ENCODE measurements at places on chromosomes 13 and 19.

DNA sequence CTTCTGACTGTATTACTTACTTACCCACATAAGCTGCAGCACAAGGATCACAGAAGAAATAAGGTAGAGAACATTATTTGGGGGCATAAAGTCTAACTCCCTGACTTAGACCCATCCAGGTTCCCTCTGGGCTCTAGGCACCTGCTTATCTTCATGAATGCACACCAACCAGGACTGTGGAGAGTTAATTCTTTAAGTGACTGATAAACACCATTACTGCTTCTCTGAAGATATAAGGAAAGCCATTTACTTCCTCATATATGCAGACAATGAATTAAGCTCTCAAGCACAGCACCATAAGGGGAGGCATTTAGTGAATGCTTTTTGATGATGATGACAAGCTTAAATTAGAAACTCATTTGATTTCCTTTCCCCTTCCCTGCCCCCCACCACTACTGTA is 22.5 kb downstream of the OBI1 start:
- ATAC-seq, result no peak

DNA sequence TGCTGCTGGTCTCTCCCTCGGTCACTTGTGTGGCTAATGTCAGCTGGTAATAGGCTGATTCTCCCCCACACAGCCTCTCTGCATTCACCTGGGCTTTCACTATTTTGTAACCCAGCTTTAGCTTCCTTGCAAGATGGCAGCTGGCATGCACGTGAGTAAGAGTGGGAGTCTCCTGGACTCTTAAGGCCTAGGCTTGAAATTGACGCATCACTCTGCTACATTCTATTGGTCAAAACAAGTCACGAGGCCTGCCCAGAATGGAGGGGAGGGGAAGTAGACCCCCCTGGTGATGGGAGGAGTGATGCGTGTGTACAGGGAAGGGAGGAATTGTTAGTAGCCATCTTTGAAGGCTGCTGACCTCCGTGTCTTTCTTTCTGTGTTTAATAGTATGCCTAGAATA is 24.9 kb upstream of the PNMA8B start:
- ATAC-seq, result no peak

DNA sequence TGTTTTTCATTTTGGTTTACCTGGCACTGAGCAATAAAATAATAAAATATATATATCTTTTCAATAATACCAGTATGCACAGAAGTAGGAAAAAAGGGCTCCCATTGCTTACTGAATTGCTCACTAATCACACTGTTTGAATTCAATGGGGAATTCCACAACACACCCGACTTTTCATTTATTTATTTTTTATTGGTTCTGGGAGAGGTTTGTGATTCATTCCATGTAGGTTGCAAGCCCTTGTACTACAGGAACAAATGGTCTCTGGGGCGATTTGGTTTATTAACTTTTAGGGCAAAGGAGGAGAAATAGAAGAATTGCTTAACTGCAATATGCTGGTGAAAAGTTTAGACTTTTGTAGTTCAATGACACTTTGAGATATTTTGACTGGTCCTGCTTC is 207.4 kb downstream of the DCT start:
- no peak for ATAC-seq

DNA sequence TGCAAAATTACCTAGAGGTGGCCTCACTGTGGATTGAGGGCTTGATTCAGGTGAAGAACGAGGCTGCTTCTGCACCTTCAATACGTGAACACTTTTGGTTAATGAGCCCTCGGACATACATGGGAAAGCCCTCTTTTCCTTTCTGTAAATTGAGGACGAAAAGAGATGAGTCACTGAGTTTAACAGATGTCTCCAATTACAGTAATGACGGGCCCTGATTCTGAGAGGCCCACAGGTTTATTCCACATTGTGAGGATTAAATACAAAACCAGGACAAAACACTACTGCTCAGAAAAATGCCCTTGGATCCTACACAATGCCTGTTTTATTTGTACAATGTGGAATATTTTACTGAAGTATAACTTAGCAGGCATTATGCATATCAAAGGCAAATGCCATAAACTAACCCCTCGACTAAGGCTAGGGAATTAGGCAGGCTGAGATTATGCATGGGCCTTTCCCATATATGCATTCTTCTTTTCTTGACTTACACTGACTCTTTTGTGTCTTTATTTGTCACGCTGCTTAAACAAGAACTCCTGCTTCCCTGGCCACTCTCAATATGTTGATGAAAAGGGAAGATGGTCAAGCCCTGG is 819.9 kb downstream of the OLFM4 start:
- ATAC-seq, result peak; percentile 63

DNA sequence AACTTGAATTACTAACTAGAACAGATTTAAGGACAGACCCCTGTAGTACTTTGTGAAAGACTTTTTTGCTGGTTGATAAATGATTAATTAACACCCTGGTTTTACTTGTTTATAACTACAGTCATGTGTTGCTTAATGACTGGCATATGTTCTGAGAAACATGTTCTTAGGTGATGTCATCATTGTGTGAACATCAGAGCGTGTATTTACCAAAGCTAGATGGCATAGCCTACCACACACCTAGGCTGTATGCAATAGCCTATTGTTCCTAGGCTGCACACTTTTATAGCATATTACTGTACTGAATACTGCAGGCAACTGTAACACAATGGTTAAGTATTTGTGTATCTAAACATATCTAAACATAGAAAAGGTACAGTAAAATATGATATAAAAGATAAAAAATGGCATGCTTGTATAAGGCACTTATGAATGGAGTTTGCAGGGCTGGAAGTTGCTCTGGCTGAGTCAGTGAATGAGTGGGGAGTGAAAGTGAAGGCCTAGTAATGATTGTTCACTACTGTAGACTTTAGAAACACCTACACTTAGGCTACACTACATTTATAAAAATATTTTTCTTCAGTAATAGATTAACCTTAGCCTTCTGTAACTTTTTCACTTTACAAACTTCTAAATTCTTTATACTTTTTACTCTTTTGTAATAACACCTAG is 260.3 kb downstream of the KCNRG start:
- no peak for ATAC-seq

GRCh38 chr13:74166261-74167004 is 32.2 kb upstream of the KLF12 start:
- peak; percentile 21 for ATAC-seq

GRCh38 chr19:38709671-38710415 is 34.4 kb downstream of the CAPN12 start:
- ATAC-seq, result no peak

DNA sequence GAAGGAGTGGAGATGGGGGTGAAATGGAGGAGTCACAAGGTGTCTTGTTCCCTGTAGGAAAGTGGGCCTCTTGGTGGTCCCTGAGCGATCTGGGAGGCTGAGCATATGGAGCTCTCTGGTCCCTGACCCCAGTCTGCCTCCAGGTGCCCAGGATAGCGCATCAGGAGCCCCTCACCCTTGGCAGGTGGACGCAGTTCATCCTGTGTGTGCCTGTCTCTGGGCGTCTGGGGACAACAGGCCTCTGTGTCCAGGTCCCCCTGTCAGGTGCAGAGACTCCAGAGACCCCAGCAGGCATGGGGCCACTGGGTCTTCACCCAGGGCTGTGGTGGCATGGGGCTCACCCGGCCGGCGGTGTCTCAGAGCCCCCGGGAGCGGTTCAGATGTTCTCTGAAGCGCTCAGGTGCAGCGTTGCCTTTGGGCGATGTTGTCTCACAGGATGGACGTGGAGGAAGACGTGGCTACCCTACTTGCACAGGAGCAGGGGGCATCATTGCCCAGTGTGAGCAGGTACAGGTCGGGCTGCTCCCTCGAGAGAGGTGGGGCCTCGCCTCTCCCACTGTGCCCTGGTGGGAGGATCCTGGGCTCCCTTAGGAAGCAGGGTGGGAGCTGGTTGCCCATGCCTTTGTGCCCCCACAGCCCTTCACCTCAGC is 58.1 kb upstream of the TPM4 start:
- no peak for ATAC-seq

GRCh38 chr13:69410761-69411160 is 696.9 kb upstream of the ATXN8OS start:
- ATAC-seq, result no peak

GRCh38 chr13:102912599-102912998 is 66.8 kb downstream of the ERCC5 start:
- no peak for ATAC-seq

GRCh38 chr19:9971166-9971897 is 35.0 kb upstream of the OLFM2 start:
- ATAC-seq, result no peak

DNA sequence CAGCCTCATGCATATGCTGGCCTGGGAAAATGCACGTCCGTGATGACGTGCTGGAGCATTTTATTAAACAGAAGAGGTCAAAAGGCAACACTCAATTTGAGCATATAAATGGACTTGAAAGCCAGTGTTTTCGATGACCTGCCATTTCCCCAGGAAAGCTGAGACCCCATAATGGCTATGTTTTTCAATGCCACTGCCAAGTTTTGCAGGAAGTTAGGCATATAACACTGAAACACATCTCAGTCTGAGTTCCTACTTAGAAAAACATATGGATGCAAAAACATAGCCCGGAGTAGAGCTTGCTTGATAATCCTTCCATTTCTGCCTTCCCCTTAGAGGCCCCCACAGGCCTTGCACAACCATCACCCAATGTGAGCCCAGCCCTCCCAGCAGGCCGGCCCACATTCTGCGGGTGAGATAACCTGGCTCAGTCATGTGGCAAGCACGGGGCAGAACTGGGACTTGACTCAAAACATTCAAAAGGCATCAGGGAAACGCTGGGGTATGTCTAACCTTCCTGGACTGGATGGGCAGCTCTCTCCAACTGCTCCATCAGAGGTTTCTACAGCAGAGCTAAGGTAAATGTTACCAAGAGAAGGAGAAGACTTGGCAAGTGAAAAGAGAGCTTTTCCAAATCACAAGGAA is 24.9 kb downstream of the EPS15L1 start:
- ATAC-seq, result peak; percentile 99

GRCh38 chr13:31038834-31039552 is 106.5 kb downstream of the TEX26 start:
- ATAC-seq, result no peak

DNA sequence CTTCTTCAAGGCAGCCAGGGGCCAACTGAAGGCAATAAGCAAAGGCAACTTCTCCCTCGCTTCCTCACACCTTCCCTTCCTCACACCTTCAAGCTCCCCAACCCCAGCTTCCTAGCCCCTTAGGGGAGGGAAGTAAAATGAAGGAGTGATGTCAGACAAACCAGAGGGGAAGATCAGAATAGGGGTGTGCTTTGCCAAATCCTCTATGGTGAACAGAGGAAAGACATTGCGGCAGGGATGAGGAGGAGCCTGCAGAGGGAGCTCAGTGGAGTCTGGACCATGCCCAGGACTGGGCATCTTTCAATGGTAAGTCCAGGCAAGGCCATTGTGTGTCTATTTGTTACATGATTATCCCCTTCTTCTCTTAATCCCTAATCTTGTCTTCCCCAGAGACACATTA is 164.0 kb downstream of the TSHZ3 start:
- ATAC-seq, result no peak

- no peak for ATAC-seq
Measured at GRCh38 chr19:31578326-31578725, 229.1 kb upstream of the TSHZ3 start.

DNA sequence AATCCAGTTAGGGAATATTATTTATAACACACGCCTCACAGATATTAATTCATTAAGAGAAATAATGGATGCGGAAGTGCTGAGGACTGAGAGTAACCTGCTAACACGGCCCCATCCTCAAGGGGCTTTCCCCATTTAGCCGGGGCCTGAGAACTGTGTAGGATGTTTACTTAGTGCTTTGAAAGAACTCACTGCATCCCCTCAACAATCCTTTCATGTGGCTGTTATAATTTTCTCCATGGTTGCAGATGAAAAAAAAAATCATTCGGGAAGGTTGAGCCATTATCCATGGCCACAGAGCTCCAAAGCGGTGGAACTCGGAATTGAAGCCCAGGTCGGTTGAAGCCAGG is 98.2 kb downstream of the ING1 start:
- no peak for ATAC-seq

- ATAC-seq, result no peak
Measured at GRCh38 chr13:98109226-98109853, 33.6 kb upstream of the FARP1 start.

GRCh38 chr19:51083181-51083580 is 494 bp upstream of the KLK14 start:
- ATAC-seq, result no peak

GRCh38 chr13:46160471-46161066 is 21.4 kb downstream of the LCP1 start:
- ATAC-seq, result no peak

- no peak for ATAC-seq
Measured at GRCh38 chr13:47142105-47142504, 245.3 kb upstream of the HTR2A start.

DNA sequence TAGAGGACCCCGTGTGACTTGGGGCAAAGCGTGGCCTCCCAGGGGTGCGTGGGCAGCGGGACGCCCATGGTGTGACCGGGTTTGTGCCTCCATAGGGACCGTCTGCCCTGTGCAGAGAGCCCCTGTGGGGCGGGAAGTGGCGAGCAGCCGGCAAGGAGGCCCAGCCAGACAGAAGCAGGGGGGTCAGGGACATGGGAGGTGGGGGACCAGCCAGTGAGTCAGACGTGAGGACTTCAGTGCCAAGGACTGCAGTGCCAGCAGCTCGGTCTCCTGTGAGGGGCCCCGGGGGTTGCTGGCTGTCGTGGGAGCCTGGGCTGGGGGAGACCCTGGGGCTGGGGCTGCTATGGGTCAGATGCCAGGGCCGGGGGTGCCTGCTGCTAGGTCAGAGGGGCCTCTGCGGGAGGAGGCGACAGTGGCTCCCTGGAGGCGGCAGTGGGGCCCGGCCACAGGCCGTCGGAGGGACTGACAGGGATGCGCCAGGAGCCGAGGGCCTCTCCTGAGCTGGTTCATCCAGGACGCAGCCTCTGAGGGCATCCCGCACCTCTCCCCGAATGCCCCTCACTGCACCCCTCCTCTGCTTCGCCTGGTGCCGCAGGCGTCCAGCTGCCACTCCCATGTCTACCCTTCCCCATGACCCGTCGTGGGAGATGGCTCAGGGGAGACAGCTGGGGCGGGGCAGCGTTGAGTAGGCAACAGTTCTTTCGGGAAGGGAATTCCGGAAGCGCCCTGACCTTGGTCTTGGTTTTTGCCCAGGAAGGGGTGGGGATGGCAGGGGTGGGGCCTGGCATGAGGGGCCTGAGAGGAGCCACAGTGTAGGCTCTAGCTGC is 80.0 kb downstream of the KDM4B start:
- ATAC-seq, result peak; percentile 55

DNA sequence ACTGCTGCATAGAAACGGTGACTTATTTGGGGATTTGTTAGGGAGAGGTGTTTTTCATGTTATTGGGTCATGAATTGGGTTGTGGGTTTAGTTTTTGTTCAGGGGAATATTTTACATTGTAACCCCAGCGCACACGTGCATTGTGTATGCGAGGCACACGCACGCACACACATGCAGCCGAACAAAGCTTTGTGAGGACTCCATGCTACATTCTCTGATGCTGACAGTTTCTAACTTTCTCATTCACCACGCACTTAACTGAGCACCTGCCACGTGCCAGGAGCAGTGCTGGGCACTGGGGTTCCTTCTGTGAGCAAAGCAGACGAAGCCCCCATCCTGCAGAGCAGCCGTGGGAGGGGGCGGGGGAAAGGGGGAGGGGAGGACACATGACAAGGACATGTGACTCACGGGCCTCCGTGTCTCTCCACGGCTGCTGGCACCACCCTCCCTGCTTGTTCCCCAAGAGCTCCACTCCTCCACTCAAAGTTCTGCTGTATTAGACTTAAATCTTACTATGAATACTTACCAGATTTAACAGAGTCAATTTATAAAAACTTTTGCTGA is 55.6 kb downstream of the SLC7A9 start:
- no peak for ATAC-seq

GRCh38 chr13:85665286-85665685 is 133.9 kb downstream of the SLITRK6 start:
- peak; percentile 72 for ATAC-seq

- ATAC-seq, result no peak
Measured at GRCh38 chr13:32299893-32300292, 15.3 kb downstream of the ZAR1L start.

GRCh38 chr13:55366676-55367075 is 1774.0 kb upstream of the PRR20A start:
- no peak for ATAC-seq
